ENCODE measurements at places on chromosomes 13 and 19. TPM values are rescaled to one million over a fixed set of nuclear protein-coding genes. Genes with fewer than 3 reads are reported as not detected.

CNN1 gene
- total RNA-seq: 34.5 TPM

USPL1 gene
- total RNA-seq: 8.8 TPM

SBK2 gene
- not detected for total RNA-seq

TNFAIP8L1 gene
- total RNA-seq: 4.4 TPM

HIPK4 gene
- total RNA-seq: not detected

CAMSAP3 gene
- 9.3 TPM for total RNA-seq
